ENCODE measurements at places on chromosomes 3 and 15. TPM values are rescaled to one million over a fixed set of nuclear protein-coding genes. Genes with fewer than 3 reads are reported as not detected.

GRCh38 chr3:157463816-157464215, 27.2 kb downstream of the PTX3 start:
- no peak overlapping the region for H3K4me3 ChIP-seq
- no peak for DNase-seq
- no peak overlapping the region for H3K27ac ChIP-seq
- H3K4me1 ChIP-seq: no peaks in the 10 kb centered on the region
- peaks cover 5% of the 10 kb centered on the region for H3K27me3 ChIP-seq

DNA sequence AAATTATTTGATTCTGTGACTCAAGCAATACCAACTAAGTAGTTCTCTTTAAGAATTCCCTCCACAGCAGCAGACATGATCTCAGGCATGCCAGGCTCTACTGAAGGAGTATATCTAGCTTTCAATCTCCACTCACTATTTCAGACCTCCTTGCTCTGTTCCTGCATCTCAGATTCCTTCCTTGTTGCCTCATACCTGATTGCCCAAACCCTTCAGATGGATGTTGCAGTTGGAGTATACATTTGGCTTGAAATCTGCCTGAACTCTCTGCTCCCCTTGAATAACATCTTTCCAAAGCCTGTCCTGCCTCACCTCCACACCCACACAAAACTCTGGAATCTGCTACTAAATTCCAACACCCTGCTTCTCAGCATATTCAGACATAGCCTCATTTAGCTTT, 19.8 kb upstream of the TM4SF4 start:
- H3K27ac ChIP-seq: no peak overlapping the region
- DNase-seq: no peak
- peaks cover 8% of the 10 kb centered on the region for H3K27me3 ChIP-seq
- H3K4me1 ChIP-seq: no peaks in the 10 kb centered on the region

GRCh38 chr15:72117486-72118016, 399 bp downstream of the MYO9A start:
- peak overlapping the region; percentile 95 for H3K4me3 ChIP-seq
- H3K27me3 ChIP-seq: peaks cover 17% of the 10 kb centered on the region
- peak; percentile 92 for DNase-seq
- H3K4me1 ChIP-seq: peaks cover 26% of the 10 kb centered on the region
- H3K36me3 ChIP-seq: no peaks in the 10 kb centered on the region
- H3K27ac ChIP-seq: peak overlapping the region; percentile 99

DNA sequence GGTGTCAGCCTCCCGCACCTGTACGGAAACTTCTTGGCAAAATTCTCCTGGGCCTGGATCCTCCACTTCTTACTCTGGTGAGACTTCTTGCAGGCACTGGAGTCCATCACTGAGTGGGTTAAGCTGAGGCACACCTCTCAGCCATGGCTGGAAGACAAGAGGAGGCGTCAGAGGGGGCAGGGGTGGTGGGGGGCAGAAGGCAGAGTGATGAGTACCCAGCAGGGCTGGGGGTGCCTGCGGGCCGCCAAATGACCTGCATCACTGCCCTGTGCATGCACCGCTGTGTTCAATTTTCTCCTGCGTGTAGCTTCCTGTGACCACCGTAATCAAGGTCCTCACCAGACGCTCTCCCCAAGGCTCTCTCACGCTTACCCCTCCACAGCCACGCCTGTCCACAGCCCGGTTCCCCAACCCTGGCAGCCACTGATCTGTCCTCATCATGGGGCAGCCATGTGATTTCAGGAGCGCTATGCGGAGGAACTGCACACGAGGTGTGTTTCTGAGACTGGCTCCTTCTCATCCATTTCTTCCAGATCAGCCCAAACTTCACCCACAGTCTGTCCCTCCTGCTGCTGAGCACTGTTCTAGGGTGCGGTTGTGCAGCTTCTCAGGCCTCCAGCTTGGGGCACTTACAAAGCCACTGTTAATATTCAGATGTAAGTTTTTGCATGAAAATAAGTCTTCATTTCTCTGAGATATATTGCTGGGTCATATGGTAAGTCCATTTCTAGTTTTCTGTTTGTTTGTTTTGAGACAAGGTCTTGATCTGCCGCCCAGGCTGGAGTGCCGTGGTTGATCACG, 5.2 kb downstream of the C3orf22 start:
- H3K4me1 ChIP-seq: no peaks in the 10 kb centered on the region
- DNase-seq: no peak
- no peaks in the 10 kb centered on the region for H3K36me3 ChIP-seq
- no peak overlapping the region for H3K27ac ChIP-seq

GRCh38 chr3:117756563-117756962, 1047.0 kb downstream of the TUSC7 start:
- H3K4me1 ChIP-seq: no peaks in the 10 kb centered on the region
- DNase-seq: no peak
- H3K4me3 ChIP-seq: no peak overlapping the region
- H3K27me3 ChIP-seq: no peaks in the 10 kb centered on the region
- no peaks in the 10 kb centered on the region for H3K36me3 ChIP-seq

GRCh38 chr15:70188286-70188685, 90.6 kb upstream of the TLE3 start:
- H3K27me3 ChIP-seq: peaks cover 10% of the 10 kb centered on the region
- no peak overlapping the region for H3K4me3 ChIP-seq
- DNase-seq: no peak
- H3K4me1 ChIP-seq: no peaks in the 10 kb centered on the region
- no peak overlapping the region for H3K27ac ChIP-seq

Gene TOPBP1
- 97.9 TPM for total RNA-seq

Gene CTXN2
- total RNA-seq: 0.07 TPM

Gene P2RY14
- 2.5 TPM for total RNA-seq

Gene ERICH6
- total RNA-seq: not detected

Gene ARL14
- total RNA-seq: not detected

Data from activated CD4-positive, alpha-beta T cell treated with anti-CD3 and anti-CD28 coated beads, Interleukin-2, amount 10 ng/mL, durations not matched to agents 24 days and 14 days (primary cell).